ENCODE measurements at places on chromosomes 1 and 21.

DNA sequence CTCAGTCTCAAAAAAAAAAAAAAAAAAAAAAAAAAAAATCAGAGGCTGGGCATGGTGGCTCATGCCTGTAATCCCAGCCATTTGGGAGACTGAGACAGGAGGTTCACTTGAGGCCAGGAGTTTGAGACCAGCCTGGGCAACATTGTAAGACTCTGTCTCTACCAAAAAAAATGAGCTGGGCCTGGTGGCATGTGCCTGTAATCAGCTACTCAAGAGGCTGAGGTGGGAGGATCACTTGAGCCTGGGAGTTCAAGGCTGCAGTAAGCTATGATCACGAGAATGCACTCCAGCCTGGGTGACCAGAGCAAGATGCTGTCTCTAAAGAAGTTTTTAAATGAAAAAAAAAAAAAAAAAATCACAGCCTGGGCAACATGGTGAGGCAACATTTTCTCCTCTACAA, 10.3 kb downstream of the SEMA4A start:
- DNase-seq: no peak

DNA sequence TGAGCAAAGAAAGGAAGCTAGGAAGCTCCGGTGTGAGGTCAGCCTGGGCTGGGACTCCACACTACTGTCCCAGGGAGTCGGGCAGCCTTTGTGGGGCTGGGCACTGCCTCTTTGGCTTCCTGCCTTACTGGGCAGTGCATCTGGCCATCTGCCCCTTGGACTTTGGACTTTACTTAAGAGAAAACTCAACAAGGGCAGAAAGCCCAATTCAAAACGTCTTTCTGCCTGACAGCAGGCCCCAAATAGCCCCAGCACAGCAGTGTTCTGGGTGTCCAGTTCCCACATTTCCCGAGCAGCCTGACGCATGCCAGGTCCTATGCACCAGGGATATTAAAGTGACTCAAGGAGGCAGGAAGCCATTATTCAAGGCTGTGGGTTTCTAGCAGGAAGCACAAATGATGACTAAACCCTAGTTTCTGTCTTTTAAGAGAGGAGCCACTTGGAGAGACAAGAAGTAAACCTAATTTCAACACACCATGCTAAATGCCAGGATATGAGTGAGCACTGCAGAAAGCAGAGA, 37.9 kb upstream of the EDEM3 start:
- no peak for DNase-seq

DNA sequence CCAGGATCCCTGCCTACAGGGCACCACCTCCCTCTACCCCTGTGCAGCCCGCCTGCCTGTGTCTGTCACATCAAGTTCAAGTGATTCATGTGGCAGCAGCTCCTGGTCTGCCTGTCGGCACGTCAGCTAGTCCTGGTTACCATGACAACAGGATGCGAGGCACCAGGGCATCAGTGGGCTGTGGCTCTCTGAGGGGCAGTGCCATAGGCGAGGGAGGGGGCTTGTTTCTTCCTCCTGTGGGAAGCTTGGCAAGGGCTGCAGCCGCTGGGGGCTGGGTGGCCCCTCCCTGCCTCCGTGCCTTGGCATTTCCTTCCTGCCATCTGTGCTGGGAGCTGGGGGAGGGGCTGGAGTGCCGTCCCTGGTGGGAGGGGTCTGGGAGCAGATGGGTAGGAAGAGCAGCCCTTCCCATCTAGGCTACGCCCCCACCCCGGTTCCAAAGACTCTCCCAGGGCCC, 43.1 kb downstream of the FOXO6 start:
- no peak for DNase-seq

GRCh38 chr1:155650231-155650757, 38.3 kb downstream of the YY1AP1 start:
- no peak for DNase-seq

GRCh38 chr1:117232531-117232930, 21.8 kb upstream of the VTCN1 start:
- no peak for DNase-seq

GRCh38 chr1:94783342-94784189, 36.6 kb upstream of the SLC44A3 start:
- DNase-seq: no peak

DNA sequence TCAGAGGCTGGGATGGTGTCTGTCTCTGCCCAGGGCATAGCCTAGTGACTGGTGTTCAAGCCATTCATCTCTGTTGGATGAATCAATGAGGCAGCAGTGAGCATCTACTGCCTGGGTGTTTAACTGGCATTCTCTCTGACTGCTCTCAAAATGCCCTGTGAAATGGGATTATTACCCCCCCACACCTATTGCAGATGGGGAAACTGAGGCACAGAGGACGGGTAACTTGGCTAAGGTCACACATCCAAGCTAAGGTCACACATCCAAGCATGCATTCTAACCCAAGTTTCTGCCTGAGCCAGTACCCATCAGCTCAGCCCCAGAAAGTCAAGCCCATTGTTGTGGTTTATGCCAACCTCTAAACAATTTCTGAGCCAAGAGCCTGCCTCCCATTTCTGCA, 5.0 kb downstream of the TTC39A start:
- no peak for DNase-seq

GRCh38 chr1:54798206-54798605, 2.9 kb downstream of the TTC22 start:
- DNase-seq: no peak

DNA sequence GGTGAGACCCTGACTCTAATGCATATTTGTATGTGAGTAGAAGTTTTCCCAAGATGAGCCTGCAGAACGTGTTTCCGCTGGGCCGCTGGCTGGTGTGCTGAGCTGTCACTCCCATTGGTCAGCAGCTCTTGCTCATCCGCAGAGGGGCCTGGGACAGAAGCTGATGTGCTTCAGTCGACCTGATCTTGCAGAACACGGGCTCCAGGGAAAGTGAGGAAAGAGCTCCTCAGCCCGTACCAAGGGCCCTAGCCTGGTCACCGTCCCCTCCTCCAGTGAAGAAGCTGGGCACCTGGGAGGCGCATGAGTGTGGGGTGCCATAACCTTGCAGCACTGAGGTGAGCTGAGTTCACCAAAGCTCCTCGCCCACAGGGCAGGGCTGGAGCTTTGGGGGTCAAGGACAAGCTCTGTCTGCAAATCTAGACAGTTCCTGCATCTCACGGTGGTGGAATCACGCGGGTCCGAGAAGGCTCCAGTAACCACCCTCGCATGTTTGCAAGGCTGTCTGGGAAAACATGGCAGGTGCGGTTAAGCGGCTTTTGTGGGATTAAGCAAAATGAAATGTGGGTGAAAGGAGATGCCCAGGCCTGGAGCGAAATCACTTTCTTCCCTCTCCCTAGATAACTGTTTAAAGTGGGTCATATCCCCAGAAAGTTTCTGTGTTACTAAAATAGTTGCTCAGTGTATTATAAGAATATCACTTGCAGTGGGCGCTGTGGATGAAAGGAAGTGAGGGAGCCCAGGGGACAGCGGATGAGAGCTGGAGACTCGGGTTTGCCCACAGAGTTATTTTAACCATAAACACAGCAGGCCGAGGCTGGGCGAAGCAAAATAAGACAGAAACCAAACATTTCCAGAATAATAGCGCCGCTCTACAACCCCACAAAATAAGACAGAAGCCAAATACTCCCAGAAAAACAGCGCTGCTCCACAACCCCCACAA, 33.1 kb upstream of the LRRC3 start:
- no peak for DNase-seq

GRCh38 chr21:32238063-32238462, 40.8 kb downstream of the MIS18A start:
- no peak for DNase-seq

DNA sequence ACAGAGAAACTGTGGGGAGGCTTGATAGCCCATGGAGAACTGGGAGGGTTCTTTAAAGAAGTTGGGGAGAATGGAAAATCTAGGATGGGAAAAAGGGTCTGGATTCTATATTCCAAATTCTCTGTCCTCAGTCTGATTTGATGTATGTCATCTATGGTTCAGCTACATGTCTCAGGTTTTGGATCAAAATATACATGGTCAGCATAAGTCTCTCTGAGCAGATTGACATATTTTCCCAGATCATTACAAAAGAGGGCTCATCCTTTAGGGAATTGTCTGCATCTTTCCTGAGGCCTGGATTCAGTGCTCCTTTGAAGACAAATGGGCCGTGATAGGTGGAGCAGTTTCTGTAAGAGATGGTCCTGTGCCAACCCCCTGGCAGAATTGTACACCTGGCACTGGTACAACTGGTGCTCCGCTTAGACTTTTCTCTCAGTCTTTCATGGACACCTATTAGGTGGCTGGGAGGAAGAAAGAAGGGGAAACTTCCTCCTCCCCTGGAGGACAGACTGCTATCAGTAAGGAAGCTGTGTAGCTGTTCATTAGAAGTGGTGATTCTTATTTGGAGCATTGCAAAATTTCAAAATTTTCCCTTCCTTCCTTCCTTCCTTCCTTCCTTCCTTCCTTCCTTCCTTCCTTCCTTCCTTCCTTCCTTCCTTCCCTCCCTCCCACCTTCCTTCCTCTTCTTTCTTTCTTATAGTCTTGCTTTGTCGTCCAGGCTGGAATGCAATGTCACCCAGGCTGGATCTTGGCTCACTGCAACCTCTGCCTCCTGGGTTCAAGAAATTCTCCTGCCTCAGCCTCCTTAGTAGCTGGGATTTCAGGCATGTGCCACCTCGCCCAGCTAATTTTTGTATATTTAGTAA, 26.1 kb upstream of the RGL1 start:
- DNase-seq: no peak

- no peak for DNase-seq
Observed at GRCh38 chr1:150332651-150333290, 11.4 kb downstream of the PRPF3 start.

- DNase-seq: no peak
Observed at GRCh38 chr1:11354893-11355553, 82.0 kb downstream of the UBIAD1 start.

DNA sequence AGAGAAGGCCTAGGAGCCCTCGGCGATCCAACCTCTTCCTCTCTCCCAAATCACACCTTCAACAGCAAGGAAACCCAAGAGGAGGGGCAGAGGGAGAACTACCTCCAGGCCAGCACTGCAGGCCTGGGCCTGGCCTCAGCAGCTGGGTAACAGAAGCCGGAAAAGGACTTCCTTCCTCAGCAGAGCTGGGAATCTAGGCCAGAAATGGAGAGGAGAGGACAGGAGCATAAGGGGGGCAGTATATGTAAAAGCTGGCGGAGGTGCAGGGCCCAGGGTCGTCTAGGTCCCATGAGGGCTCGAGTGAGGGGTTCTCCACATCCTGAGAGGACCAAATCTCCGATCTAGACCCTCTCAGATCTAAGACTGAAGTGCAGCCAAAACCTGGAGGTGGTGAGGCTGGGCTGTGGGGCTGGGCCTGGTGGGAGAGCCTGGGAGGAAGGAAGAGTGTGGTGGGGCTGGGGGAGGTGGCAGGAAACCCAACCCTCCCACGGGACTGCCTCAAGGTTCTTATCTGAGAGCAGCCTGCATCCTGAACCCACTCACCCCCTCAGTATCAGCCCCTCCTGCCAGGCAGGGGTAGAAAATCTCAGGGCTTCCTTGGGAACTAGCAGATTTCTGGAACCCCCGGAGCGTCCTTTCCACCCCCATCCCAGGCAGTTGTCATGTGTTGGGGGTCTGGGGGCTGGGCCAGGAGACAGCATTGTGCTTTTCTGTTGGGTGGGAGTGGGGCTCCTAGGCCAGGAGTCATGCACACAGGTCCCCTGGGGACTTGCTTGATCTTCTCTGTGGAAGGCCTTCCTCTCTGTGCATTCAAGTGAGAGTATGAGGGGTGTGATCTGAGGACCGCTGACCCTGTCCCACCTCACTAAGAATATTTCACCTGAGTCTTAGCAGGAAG, 33.0 kb downstream of the PIK3C2B start:
- DNase-seq: no peak

- no peak for DNase-seq
Observed at GRCh38 chr1:198107091-198107501, 49.7 kb upstream of the NEK7 start.

- no peak for DNase-seq
Observed at GRCh38 chr1:156608036-156608674, 6.9 kb upstream of the GPATCH4 start.

DNA sequence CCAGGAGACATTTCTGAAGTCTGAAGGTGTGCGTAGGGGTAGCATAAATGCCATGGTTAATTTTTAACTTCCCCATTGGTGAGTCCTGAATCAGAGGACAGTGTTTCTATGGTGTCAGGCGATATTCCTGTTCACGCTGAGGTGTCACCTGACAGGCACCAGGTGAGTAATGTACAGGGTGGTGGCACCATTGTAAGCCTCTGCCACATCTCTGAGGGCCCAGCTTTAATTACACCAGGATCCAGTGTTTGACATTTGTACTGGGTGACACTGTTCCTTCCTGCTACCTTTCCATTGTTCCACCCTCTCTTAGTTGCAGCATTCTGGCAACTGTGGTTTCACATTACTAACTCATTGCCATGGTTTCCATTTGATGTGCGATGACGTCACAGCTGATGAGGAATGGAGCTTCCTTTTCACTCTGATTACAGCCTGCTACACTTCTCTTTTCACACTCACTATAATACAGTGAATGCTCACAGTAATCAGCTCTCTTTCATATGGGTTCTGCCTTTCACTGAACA, 40.6 kb upstream of the MARK1 start:
- DNase-seq: no peak

DNA sequence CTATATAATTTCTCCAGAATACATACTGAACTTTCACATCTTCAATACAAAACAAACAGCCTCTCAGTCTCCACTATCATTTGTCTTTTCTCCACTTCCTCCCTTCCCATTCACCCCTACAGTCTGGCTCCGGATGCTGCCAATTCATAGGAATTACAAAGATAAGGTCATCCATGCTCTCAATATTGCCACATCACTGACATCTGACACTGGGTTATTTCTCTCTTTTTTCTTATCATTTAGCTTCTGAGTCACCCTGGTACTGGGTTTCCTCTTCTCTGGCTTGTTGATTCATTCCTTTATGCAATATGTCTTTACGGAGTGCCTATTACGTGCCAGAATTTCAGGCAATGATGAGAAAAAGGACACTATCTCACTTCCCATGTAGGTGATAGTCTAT, 3.1 kb upstream of the SH3BP5L start:
- DNase-seq: no peak

DNA sequence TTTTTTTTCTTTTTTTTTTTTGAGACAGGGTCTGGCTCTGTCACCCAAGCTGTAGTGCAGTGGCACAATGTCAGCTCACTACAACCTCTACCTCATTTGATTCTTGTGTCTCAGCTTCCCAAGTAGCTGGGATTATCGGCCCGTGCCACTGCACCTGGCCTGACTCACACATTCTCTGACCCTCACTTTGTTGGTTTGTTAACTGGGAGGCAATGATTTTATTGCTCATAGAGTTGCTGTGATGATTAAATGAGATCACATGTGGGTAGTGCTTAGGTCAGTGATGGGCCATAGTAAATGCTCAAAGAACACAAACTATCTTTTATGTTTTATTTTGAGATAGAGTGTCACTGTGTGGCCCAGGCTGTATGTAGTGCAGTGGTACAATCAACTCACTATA, 47.3 kb upstream of the SSBP3 start:
- DNase-seq: no peak
